ENCODE measurements at places on chromosomes 11 and 22.

GRCh38 chr11:61967924-61968757 is 707 bp upstream of the FTH1 start:
- DNase-seq: peak; percentile 16

GRCh38 chr11:63683133-63683991 is 2.1 kb downstream of the RTN3 start:
- no peak for DNase-seq

- DNase-seq: no peak
Measured at GRCh38 chr11:93921695-93922468, 71.5 kb upstream of the VSTM5 start.

DNA sequence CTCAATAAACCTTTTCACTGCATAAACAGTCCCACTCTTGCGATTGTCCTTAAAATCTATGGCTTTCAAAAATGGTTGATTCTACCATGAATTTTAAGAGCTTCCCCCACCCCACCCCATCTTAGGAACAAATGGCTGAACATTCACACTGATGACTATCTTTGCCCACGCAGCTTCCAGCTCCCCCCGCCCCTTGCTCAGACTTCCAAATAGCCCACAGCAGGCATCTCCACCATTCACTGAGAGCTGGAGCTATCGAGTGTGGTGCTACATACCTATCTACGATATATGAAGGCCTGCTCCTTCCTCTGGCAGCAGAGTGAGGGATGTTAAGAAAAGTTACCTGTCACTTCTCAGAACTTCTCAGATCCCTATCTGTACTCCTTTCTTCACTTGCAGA is 26.7 kb downstream of the EIF3F start:
- no peak for DNase-seq

DNA sequence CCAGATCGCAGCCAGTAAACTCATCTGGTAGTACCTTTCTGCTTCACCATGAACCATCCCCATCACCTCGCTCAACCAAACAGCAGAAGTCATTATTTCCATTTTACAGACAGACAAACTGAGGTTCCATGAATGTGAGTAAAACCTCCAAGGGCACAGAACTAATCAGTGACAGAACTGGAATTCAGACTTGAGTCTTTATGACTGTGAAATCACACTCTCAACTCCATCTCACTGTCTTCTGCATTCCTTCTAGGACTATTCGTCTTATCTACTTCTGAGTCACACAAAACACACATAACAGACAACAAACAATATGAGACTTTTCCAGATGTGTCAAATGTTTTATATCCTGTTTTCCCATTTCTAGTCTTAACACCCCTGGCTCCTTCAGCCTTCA is 9.3 kb upstream of the NUP50 start:
- no peak for DNase-seq

- no peak for DNase-seq
Measured at GRCh38 chr11:72072348-72072747, 8.0 kb downstream of the NUMA1 start.

GRCh38 chr22:17436981-17437412 is 67.7 kb downstream of the CECR2 start:
- DNase-seq: no peak

DNA sequence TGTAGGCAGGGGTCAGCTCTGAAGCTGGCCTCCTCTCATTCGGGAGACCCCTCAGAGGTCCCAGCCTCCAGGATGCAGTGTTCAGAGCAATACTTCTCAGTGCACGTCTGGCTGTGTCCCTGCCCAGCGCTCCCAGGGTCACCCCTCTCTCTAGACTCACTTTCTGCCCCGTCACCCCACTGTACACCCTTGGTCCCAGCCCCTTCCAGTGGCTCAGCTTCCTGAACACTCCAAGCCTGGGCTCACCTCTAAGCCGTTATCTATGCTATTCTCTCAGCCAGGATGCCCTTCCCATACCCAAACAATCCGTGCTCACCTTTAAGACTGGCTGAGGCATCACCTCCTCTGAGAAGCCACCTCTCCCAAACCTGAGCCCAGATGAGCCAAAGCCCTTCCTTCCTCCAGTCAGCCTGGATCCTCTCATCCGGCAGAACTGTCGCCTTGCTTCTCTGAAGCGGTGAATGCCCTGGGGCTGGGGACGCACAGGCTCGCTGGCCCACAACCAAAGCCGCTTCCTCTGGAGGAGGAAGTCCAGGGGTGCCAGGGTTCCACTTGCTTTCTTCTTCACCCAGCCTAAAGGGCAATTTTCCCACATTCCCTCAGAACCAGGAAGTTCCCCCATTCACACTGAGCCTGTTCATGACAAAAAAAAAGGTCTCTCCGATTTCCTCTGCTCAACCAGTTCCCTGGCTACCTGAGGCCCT is 13.7 kb upstream of the CDKN1C start:
- no peak for DNase-seq

DNA sequence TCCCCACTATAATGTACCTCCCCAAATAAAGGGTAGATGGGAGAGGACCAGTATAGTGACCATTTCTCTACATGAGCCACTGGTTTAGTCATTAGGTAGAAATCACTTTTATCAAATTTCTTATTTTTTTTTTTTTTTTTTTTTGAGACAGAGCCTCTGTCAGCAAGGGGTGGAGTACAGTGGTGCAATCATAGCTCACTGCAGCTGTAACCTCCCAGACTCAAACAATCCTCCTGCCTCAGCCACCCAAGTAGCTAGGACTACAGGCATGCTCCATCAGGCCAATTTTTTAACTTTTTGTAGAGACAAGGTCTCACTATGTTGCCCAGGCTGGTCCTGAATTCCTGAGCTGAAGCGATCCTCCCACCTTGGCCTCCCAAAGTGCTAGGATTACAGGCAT is 322.4 kb downstream of the TTC28 start:
- DNase-seq: no peak

- no peak for DNase-seq
Measured at GRCh38 chr11:61976813-61977475, 9.5 kb upstream of the FTH1 start.

DNA sequence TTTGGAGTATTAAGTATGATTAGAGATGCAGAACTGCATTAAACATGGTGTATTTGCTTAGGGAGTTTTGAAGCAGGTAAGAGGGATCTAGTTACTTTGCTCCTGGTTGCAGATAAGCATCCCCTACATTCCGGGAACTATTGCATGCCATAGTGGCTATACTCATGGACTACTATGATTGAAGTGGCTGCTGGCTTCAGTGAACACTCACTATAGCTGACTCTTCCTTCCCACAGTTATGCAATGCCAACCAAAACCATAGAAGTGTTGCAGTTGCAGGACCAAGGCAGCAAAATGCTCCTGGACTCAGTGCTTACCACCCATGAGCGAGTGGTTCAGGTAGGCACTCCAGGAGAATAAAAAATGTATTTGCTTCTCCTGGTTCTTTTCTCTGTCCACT is 17.0 kb downstream of the COA4 start:
- DNase-seq: no peak

GRCh38 chr11:72807021-72807693 is 7.1 kb upstream of the ATG16L2 start:
- no peak for DNase-seq

GRCh38 chr11:64571050-64571409 is 20.0 kb upstream of the SLC22A12 start:
- DNase-seq: no peak
